ENCODE measurements at places on chromosomes 2 and 18.

GRCh38 chr2:191947235-191947634 is 100.3 kb upstream of the CAVIN2 start:
- no peak for DNase-seq

- DNase-seq: no peak
Measured at GRCh38 chr2:33893824-33894223, 294.7 kb upstream of the FAM98A start.

- no peak for DNase-seq
Measured at GRCh38 chr2:119438726-119439284, 7.2 kb downstream of the TMEM37 start.

DNA sequence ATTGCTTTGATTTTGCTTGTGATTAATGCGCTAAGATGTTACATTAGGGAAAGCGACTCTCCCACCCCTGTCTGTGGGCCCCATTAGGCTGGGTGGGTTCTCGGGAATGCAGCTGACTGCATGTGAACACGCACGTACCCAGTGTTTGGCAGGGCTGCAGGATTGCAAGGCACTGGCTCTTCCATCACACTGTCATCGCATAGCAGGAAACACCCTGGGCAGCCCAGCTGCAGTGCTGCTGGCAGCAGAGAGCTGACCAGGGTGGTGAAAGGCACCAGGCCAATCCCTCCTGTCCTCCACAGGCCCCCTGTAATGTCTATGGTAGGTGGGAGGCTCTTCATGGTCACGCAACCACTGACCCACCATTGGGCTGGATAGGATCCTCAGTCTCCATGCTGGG is 34.4 kb upstream of the FZD7 start:
- no peak for DNase-seq

DNA sequence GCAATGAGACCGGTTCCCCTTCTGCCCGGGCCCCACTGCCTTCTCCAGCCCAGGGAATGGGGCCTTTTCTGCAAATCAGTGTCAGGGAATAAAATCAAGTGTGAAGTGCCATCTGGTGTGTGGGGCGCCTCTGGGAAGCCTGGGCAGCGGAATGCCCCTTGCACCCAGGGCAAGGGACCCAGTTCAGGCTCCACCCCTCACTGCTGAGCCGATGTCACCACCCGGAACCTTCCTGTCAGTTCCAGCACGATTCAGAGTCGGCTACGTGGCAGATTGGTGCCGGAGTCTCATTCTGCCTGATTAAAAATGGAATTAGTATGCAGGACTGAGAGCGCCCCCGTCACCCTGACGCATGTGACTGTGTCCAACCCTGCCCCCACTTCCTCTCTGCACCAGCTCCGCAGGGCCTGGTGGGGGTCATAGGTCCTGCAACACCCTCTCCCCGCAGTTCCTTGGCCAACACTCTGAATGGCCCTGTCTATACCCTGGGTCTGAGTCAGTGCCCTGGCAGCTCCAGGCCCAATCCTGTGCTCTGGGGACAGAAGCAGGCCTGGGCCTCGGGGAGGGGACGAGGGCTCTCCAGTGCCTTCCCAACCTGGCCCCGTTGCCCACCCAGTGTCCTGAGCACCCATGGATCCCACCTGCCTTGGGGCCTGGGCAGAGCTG is 8.2 kb upstream of the ALPI start:
- no peak for DNase-seq

DNA sequence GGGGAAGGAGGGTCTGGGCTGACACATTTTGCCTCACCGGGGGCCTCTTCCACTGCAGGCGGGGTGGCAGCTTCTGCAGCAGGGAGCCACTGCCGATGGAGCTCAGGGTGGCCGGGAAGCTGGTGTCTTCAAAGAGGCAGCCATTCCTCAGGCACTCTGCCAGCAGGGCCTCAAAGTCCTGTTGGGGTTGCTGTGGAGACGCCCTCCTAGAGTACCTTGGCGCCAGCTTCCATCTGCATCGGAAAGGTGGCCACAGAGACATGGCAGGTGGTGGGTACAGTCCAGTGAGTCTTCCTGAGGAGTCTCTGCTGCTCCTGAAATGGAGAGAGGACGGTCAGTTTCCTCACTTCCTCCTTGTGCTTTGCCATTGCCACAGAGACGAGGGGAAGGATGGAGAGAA is 12.1 kb downstream of the CAPN14 start:
- DNase-seq: no peak

DNA sequence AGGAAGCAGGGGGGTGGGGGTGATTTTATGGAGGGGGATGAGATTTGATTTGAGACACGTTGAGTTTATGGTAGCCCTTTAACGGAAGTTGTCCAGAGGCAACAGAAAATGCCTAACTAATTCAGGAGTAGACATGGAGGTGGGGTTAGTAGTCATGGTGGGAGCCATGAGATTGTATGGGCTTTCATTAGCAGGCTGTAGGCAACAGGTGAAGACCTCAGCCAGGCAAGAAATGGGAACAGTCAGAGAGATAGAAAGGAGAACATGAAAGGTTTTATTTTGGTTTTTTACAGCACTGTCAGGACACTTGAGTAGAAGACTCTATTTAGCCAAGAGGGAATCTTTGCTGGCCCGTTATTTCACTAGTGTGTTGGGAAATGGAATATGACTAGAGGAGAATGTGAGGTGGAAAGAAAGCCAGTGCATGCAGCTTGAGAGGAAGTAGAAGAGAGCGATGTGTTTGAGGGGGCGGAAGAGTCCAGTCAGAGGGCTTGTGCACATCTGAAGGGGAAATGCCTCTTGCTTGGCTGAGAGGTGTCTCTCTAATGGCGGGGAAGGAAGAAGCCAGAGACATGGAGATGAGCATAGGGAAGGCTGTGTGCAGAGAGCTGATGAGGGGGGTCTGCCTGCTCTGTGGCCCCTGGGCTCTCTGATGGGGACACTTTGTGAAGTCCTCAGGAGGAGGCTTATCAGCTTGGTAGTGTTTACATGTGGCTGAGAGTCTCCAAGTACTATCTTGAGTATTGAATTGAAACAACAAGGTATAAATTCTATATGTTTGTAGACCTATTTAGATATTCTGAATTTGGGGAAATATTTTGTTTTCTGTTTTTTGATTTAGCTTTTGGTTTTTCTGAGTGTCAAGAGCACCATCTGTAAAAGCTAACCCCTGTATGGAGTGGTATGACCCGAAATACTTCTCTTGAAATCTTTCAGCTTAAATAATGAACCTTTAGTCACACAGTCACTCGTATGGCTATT is 66.9 kb upstream of the ITM2C start:
- peak; percentile 36 for DNase-seq

GRCh38 chr2:204436230-204436629 is 109.0 kb upstream of the PARD3B start:
- DNase-seq: no peak

GRCh38 chr2:52391621-52392020 is 1359.7 kb upstream of the NRXN1 start:
- DNase-seq: no peak

- no peak for DNase-seq
Measured at GRCh38 chr2:1742681-1743395, 1.5 kb downstream of the PXDN start.

DNA sequence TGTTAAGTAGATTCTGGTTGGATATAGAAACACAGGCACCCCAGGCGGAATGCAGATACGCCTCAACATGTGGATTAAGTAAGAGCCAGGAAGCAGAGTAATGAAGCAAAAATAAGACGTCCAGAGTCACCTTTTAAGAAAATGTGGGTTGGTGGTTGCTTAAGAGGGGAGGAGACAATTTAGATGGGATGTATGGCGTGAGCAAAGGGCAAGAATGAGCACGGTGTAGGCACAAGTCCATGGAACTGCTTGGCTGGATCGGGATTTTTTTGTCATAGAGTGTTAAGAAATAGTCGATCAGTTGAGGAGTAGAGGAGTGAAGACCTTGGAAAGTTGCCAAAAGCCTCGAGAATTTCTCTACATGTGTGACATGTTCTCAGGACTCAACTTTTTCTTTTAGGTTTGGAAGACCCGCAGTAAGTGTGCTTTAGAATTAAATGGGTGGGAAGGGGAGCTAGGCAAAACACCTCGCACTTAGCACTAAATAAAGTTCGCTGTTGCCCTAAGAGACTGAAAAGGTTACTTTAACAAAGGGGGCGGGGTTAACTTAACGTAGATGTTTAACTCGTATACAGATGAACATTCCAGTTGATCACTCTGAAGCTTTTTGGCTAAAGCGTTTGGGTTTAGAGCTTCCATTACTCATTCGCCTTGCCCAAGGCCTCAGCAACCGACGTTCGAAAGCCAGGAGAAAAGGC is 716 bp upstream of the SLC39A10 start:
- no peak for DNase-seq
